ENCODE measurements at places on chromosomes 4 and X.

DNA sequence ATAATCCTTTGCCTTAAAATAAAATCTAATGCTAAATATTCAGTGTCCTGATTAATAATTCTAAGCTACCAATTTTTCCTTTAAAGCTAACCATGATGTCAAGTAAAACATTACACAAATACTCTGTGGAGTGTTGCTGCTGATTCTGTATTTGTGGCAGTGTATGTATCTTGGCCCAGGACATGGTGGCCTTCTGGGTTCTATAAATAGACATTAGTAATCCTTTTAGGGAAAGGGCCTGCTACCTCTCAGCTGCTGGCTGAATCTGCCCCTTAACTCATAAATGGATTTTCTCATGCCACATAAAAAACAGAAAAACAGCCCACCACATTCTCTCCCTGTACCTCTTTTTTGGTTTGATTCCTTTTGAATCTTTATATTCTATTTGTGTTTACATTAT, 1.2 kb upstream of the XK start:
- no peak for DNase-seq

GRCh38 chrX:31245714-31246113, 173.9 kb upstream of the FTHL17 start:
- no peak for DNase-seq

- DNase-seq = peak; percentile 76
Observed at GRCh38 chr4:142379277-142380051, 466.6 kb downstream of the INPP4B start.

DNA sequence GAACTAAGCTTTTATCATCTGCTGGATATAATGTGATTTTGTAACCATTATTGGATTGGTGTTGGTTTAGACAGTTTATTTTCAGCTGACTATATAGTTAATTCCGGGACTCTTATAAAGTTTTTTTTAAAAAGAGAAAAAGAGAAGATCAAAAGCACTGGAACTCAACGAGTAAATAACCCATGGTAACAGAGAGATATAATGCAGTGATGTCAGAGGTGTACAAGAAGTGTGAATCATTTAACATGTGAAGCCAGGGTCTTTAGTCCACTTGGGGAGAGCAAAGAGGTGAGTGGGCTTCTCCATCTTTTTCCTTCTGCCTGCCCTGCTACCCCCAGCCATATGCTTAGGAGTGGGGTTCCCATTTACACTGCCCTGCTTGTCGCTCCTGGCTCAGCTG, 3.2 kb downstream of the TMEM165 start:
- no peak for DNase-seq

DNA sequence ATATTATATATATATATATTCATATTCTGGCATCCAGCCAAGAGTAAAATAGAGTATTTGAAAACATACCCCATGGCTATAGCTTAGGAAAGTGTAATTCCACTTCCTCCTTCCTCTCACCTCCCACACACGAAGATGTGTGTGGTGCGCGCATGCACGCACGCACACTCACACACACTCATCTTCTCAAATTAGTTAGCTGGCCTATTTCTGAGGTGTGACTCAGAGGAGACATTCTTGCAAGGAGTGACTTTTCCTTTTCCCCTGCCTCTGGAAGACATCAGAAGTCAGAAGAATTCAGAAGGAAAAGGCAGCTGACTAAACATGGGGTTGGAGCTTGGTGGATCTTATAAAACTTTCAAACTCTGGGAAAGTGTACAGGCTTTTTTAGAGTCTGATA, 8.8 kb downstream of the ENPEP start:
- DNase-seq = no peak

- no peak for DNase-seq
Observed at GRCh38 chr4:71290074-71290473, 48.7 kb upstream of the SLC4A4 start.

- DNase-seq = no peak
Observed at GRCh38 chr4:150385606-150386005, 196.3 kb upstream of the MAB21L2 start.

DNA sequence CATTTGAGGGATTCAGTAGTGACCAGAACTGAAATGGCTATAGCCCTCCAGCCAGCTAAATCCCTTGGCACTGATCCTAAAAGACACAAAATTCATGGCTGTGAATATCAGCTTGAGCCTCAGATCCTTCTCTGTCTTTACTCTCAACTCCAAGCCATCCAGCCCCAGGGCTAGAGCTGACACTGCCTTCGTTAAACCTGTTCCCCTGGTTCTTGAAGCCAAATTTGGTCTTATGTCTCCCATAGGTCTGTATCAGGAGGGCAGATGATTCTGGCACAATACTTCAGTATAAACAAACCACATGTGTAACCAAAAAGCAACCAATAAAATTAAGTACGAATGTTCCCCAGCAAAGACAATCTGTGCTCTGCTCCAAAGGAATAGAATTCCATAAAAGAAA, 78.0 kb downstream of the ANOS1 start:
- DNase-seq = no peak

DNA sequence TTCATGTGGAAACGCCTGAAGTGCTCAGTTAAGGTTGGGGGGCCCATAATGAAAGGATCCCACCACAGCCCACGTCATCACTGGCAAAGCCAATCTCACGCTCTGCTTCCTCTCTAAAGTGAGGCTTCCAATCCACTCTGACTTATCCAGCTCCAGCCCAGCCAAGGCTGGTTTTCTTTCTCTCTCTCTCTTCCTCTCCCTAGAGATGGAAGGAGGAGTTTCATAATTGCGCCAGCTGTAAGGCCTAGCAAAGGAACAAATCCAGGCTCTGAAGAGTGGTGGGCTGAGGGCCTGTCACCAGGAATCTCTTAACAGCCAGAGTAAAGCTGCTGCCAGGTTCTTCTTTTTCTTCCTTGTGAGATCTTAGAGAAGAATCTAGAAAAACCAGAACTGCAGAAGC, 20.7 kb upstream of the BCLAF3 start:
- no peak for DNase-seq

- DNase-seq = no peak
Observed at GRCh38 chr4:74583757-74584156, 138.8 kb downstream of the AREG start.

DNA sequence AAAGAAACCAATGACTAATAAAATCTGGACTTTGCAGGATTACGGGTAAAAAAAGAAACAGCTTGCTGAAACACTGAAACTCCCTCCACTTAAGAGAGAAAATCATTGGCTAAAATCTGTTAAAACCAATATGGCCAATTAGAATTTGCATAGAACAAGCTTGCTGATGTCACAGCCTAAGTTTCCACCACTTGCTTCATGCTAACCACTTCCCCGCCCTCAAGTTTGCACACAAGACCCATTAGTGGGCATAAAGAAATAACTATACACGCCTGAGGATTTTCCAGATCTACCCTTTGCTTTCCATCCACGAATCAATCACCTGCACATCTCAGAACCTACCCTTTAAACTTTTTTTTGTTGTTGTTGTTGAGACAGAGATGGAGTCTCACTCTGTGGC, 42.7 kb upstream of the PHEX start:
- no peak for DNase-seq

DNA sequence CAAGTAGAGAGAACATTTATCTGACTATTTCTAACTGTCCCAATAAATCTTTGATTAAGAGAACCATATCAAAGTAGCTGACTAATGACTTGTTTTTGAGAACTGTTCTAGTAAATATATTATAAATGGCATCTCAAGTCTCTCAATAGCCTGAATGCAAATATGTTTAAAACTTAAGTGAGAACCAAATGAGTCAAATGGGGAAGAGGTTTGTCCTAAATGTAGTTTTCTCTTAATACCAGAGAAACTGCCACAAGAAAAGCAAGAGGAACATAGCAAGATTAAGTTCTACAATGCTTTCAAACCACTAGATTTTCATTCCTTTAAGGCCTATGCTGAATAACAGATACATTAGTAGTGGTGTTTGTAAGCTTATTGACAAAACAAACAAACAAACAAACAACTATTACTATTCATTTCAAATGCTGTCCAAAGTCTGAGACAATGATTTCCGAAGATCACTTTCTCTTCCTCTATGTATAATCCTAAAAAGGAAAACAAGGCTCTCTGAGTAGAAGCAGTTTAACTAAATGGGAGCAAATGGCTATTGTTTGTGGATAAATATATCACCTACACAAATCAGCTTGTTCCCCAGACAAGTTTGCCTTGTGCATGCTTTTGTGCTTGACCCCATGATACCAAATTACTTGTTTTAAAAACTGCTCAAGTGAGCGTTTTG, 408.4 kb upstream of the EMCN start:
- DNase-seq = no peak

DNA sequence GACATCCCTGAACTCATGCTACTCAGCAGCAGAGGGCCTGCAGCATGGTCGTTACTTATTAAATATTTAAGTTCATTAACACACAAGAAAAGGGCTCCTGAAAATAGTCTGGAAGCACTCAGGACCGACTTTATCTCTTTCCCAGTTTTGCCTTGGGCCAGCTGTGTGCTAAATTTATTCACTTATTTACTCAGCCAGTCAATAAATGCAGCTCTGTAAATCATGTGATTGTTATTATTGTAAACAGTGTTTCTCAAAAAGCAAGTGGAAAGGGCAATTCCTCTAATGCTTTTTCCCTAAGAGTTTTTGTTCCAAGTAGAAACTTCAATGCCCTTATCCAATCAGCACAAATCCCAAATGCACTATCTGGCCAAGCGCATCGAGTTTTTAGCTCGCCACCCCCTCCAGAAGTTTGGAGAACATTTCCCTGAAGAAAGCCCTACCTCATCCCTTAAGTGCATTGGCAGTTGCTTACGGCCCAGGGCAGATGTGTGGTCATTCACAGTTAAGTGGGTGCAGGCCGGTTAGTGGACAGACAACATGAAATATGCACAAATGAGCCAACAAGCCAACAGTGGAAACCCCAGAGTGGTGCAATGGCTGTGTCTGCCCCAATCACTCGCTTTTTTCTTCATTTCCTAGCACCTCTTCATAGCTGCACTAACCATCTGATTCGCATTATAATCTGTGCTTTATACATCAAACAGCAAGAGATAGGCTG, 125.8 kb downstream of the SMIM20 start:
- DNase-seq = no peak

DNA sequence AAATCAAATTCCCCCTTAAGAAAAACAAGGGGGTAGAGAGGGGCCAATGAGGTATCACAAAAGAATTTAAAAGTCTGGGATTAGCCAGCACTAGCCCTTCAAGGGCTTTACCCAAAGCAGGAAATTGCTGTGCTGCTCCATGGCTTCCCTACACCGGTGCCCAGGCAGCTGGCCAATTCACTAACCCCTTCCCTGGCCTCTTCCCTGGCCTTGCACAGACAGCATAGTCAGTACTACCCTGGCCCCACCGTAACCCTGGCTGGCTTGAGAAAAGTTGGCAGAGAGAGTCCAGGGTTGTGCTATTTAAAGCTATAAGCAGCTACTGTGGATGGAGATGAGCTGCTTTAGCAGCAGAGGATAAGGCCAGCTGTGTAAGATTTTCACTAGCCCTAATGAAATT, 43.1 kb downstream of the ADAMTS3 start:
- DNase-seq = peak; percentile 10

DNA sequence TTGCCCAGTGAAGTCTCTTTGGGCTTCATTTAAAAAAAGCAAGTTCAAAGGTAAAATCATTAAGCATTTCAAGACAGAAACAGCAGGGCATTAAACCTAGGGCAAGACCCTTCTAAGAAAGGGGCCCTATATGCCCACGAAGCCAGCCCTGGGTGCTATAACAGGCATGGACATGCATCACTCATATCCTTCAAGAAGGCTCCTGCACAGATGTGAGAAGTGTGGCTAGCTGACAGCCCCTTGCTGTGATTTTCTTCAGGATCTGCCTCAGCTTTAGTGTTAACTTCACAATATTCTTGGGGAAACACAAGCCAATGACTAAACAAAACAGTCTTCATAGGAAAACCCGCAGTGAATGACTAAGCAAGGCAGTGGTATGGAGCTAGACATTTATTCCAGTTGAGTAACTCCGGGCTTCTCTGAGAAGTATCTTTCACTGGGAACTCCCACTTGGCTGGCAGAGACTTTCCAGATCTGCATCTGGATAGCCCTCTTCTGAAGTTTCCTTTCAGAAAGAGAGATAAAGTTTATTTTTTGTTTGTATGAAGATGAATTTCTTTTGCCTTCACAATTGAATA, 11.9 kb upstream of the MAOA start:
- no peak for DNase-seq

- DNase-seq = no peak
Observed at GRCh38 chrX:87661761-87662160, 144.2 kb downstream of the KLHL4 start.

DNA sequence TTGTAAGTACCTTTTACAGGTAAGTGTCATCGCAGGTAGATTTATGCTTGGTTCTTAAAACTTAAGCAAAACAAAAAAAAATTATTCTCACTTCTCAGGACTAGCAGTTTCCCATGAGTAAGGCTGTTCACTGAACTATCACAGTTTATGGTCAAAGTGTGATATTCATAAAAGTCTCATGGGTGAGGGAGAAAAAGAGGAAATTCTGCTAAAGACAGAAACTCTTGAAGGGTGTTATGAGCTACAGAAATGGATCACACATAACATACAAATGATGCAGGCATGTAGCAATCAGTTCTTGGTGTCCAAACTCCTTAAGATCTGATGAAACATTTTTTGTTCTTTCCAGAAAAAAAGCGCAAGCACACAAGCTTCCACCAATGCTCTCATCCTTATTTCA, 8.5 kb downstream of the RAB9A start:
- DNase-seq = no peak

DNA sequence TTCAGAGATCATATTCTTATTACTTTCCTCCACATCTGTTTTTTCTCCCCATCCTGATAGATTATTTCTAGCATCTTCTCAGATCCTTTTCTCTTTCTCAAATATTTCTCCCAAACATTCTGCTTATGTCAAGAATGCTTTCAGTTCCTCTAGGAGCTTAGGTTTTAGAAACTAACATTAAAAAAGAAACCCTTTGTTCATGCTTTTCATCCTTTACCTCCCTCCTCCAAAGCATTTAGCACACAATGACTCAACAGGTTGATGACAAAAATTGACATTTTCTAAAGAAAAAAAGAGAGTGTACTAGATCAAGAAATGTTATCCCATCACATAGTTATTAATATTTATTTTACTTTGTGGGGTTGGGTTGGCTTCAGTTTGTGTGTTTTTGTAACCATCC, 16.5 kb upstream of the ALB start:
- DNase-seq = no peak

- DNase-seq = no peak
Observed at GRCh38 chrX:30156880-30157560, 58.3 kb upstream of the MAGEB2 start.

GRCh38 chrX:17547658-17548057, 172.7 kb downstream of the NHS start:
- no peak for DNase-seq

DNA sequence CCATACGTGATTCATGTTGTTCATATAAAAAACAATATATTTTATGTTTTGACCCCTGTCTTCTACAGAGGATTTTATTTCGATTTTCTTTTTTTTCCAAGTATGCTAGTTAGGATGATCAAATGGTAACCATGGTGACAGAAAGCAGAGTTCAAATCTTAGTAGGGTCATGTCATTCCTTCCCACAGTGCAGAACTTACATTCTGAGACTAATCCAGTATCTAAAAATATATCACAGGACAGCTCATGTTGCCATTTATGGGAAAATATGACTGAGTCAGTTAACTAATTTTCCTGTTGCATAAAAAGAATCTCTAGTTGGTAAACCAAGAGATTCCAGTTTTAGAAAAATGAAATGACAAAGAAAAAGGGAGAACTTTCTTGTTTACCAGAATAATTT, 209.5 kb downstream of the PARM1 start:
- no peak for DNase-seq
